ENCODE measurements at places on chromosomes 3 and 15. TPM values are rescaled to one million over a fixed set of nuclear protein-coding genes. Genes with fewer than 3 reads are reported as not detected.

ACVR2B gene
- total RNA-seq = 3.7 TPM

SAMD7 gene
- not detected for total RNA-seq

TAMM41 gene
- total RNA-seq = 27.5 TPM

ECE2 gene
- 1.7 TPM for total RNA-seq

All from vagina (tissue), 2 donors.